Activated CD4-positive, alpha-beta T cell treated with anti-CD3 and anti-CD28 coated beads, Interleukin-2, Interleukin-4, amounts not matched to agents 100 ng/mL and 50 ng/mL, durations not matched to agents 16 hours and 8 hours (primary cell): ENCODE measurements at places on chromosomes 3 and 15.
A peak's percentile ranks its signal among the peaks of the same experiment; 100 is the strongest.

GRCh38 chr3:131655070-131655690, 152.4 kb upstream of the MRPL3 start:
- DNase-seq = no peak

DNA sequence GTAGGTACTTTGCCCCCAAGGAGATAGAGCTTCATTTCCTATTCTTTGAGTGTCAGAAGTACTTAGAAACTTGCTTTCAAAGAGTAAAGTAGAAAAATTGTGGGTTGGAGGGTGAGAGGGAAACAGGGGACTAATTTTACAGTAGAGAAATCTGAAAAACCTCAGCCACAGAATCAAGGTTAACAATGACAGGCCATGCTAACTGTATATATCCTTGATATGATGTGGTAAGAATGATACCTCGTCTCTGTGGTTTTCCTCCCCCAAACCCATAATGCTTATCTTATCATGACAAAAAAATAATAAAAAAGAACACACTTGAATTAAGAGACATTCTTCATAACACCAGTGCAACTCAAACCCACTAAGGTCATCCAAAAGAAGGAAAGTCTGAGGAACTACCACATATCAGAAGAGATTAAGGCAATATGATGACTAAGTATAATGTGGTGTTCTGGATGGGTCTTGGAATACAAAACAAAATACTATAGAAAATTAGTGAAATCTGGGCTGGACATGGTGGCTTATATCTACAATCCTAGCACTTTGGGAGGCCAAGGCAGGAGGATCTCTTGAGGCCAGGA, 360.4 kb downstream of the ULK4 start:
- peak; percentile 20 for DNase-seq

DNA sequence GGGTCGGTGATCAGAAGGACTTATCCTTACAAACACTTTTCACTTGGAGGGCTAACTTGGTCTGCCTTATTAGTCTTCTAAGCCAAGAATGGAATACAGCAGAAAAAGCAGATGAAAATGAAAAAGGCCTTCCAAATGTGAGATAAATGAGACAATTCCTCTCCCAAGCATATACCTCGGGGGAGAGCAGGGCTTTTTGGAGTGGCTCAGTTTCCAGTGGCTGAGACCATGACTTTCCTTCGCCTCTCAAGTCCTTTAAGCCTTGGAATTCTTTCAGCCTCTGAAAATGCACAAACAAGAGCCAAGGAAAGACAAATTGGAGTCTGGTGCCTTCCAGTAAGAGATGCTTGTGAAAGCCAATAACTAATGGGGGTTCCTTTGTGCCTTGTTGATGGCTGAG, 130.9 kb downstream of the DTWD1 start:
- no peak for DNase-seq

- DNase-seq = peak; percentile 19
These were observed 314 bp upstream of the TMED3 start for GRCh38 chr15:79310612-79310984.

DNA sequence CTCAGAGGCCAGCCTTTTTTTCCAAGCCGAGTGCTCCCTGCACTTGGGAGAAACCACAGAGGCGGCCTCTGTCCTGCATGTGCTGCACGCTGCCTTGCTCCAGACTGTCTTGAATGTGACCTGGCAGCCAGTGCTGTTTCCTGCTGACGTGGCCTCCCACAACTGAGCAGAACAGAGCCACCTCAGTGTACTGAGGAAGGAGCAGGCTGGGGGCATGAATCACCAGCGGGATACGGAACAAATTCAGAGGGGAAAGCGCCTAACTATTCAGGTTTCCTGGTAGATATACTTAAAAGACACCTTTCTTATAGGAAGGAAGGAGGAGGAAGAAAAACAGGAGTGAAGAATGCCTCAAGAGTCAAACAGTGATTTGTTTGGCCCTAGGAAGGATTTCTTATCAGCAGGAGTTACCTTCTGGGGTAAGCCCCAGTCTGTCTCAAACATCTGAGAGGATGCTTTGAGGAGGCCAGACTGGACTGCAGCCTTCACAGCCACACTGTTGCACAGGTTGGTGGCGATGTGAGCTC, 114.0 kb downstream of the FNDC3B start:
- DNase-seq = peak; percentile 61

- no peak for DNase-seq
These were observed 257.5 kb upstream of the LRTM1 start for GRCh38 chr3:55185380-55185779.

GRCh38 chr3:181711325-181712135, at the start of gene SOX2:
Gene SOX2 (plus strand): TSS chr3:181711925. CDS start chr3:181712361, 436 bp downstream.
- DNase-seq = peak; percentile 17

DNA sequence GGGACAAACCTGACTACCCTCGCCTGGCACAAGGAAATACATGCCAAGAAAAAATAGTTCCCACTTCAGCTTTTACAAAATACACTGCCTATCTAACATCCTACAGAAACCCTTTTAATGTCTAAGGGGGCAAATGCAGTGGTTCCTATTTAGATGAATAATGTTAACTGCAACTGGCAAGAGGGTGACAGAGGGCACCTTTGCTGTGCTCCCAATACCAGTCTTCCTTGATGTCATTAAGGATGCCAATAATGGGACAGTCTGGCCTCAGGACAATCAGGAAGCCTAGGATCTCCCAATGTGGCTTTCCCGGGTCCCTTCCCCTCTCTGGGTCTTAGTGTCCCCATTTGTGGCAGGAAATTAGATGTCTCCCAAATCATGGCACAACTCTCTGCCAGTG, 13.9 kb downstream of the CSRNP1 start:
- DNase-seq = no peak

DNA sequence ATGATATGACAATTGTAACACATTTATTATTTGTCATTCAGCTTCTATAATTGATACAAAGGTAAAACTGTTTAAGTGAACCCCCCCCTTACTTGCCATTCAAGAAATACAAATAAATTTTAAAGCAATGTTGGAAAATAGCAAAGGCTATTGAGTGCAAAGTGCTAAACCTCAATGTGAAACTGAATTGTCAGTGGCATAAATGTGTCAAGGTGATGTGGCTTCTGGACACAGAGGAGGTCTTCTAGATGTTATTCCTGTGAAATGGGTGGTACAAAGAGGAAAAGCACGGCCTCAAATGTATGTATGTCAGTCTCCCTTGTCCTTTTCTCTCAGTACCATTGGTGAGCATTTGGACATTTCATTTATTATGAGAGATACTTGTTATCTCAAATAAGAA, 149.4 kb downstream of the MCTP2 start:
- DNase-seq = no peak

DNA sequence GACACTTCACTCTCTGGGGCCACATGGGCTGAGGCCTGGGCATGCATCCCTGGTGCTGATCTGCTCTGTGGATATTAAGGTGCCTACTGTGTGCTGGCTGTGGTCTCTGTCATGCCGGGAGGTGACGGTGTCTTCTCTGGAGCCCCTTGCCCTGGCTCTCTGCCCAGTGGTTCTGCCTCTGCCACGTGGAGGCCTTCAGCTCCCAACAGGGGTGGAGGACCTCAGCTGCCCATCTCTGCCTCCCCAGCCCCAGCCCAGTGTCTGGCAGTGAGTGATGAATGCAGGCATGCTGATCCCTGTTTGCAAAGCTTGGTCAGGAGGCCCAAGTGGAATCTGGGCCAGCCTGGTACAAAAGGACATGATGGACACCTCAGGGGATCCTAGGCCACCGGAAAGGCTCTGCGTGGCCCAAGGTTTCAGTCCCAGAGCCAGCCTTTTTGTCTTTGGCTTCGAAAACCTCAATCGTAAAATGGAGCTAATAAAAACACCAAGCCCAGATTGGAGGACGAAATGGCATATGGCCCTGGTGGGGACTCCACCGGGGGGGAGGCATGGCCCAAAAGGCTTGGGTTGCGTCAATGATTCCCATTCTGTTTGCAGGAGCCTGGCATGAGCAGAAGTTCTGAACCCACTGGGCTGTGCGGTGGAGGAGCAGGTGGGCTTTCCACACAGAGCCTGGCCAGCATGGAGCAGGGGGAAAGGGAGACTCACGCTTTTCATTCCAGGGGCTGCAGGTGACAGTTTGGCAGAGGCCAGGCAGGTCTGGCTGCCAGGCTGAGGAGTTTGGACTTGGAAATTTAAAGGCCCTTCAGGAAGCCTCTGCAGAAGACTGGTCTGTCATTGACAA, 54.7 kb upstream of the KLF13 start:
- no peak for DNase-seq

- DNase-seq = no peak
These were observed 21.0 kb upstream of the POLR2M start for GRCh38 chr15:57685306-57686095.

DNA sequence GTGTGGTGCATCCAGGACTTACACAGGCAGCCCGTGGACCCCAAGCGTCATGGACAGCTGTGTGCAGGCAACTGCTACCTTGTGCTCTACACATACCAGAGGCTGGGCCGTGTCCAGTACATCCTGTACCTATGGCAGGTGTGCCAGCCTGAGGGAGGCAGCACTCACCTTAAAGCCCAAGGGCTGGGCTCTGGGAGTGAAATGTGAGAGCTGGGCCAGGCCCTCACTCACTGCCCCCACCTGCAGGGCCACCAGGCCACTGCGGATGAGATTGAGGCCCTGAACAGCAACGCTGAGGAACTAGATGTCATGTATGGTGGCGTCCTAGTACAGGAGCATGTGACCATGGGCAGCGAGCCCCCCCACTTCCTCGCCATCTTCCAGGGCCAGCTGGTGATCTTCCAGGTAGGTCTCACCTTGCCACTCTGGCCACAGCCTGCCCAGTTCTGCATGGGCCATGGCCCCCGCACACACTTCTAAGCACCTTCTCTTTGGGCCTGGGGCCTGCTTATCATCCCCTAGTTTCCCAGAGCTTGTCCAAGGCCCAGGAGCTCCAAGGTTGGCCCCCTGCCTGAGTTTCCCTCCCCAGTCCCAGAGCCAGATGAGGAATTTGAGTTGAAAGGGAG, 11.0 kb downstream of the VILL start:
- DNase-seq = no peak

- no peak for DNase-seq
These were observed 1165.1 kb downstream of the ROBO2 start for GRCh38 chr3:78204977-78205376.

GRCh38 chr3:15361494-15362214, 29.3 kb upstream of the SH3BP5 start:
- peak; percentile 91 for DNase-seq

DNA sequence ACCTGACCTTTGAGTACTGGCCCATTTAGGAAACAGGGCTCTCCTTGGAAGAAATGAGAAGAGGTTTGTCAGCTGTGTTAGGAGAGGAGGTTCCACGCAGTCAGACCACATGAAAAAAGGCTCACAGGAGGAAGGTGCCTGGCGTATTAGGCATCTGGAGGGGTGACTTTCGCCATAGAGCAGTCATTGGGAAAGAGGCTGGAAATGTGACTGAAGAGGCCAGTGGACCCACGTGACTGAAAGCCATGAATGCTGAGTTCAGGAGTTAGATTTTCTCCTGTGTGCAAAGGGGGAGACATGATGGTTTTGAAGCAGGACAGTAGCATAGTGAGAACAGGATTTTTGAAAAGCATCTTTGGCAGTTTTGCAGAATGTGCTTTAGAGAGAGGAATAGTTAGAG, 29.7 kb upstream of the RNF7 start:
- no peak for DNase-seq

DNA sequence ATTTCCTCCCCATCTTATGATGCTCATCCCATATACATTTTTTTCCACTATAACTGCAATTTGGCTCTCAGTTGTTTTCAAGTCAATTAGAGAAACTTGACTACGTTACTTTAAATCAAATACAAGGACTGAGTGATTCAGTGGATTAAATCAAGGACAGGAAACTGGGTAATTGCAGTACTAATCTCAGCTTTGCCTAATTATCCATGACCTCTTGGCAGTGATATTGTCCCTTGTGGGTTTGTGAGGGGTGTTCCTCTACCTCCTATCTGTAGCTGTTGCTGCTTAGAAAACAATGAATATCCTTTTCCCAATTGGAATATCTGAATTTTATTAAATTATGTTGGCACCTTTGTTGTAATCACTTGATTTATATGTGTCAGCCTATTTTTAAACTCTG, 79.4 kb downstream of the ZPLD1 start:
- no peak for DNase-seq

DNA sequence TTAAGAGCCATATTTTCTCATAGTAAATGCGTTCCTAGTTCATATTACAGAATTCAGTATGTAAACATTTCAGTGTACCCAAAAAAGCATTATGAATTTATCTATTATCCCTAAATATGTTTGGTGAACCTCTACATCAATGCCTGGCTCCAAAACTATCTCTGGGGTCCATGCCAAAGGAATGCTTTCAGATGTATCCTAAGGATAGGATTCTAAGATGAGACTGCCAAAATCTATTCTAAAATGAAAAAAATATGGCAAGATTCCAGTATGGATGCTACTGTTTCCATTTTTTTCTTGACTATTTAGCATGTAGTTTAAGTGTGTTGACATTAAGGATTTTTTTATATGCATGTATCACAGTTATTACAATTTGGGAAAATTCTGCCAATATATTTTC, 18.8 kb downstream of the EIF5A2 start:
- no peak for DNase-seq

DNA sequence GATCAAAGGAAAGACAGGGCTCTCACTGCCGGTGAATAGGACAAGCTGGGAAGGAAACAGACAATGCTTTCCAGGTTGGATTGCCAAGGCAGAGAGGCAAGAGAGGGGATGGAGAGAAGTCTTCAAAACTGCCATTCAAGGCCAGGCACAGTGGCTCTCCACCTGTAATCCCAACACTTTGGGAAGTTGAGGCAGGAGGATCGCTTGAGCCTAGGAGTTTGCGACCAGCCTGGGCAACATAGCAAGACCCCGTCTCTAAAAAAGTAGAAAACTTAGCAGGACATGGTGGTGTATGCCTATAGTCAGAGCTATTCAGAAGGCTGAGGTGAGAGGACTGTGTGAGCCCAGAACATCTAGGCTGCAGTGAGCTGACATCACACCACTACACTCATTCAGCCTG, 43.5 kb upstream of the IDH2 start:
- no peak for DNase-seq

DNA sequence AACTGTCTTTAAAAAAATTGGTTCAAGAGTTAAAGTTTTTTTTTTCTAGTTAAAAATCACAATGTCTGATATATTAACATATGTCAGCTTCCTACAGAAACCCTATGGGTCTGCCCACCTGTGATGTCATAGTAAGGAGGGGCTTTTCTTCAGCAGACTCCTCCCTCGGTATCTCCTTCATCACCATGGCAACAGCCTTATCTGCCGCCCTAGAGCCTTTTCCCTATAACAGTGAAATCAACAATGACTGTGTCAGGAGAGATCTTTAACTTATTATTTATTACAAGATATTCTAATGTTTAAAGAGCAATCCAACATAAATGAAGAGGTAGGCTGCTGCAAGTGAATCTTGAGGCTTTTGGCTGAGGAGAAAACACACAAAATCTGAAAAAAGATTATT, 138.7 kb downstream of the PEX5L start:
- DNase-seq = peak; percentile 39

GRCh38 chr3:126264952-126265351, 84.6 kb upstream of the ALDH1L1 start:
- DNase-seq = no peak

DNA sequence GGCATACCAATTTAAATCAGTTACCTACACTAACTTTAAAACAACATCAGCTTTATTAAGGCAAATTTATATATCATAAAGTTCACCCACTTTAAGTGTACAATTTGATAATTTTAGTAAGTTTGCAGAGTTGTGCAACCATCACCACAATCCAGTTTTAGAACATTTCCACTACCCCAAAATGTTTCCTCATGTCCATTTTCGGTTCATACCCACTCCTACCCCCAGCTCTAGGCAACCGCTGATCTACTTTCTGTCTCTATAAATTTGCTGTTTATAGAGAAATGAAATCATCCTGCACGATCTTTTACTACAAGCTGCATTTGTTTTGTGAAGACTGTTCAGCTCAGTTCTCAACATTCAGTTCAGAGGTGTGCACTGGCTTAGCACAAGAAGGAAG, 31.5 kb upstream of the FAM81A start:
- no peak for DNase-seq
